ENCODE measurements at places on chromosomes 6 and 20.

DNA sequence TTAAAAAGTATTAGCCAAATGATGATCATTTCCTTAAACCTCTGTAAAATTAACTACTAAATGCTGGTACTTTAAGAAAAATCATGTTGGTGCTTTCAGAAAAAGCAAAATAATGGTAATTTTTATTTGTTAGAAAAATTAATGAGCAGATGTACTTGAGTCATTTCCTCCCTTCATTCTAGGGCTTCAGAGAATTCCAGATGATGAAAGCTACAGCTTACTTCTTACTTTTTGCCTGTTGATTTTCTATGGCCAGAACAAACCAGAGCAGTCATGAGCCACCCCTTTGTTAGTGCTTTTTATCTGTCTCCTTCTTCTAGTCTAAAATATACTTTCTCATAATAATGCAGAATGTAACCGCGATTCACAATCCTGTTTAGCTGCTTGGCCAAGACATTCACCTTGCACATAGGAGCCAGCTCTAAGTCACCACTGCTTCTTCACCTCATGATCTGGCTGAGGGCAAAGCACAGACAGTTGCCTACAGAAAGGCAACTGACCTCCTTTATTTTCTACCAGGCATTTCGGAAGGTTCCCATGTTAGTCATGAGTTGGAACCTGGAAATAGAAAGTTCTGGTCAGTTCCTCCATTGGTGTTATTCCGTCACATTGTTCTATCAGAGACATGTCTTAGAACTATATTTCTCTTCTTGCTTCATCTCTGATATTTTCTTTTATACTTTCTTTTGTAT is 43.5 kb upstream of the TINAG start:
- DNase-seq, result no peak

DNA sequence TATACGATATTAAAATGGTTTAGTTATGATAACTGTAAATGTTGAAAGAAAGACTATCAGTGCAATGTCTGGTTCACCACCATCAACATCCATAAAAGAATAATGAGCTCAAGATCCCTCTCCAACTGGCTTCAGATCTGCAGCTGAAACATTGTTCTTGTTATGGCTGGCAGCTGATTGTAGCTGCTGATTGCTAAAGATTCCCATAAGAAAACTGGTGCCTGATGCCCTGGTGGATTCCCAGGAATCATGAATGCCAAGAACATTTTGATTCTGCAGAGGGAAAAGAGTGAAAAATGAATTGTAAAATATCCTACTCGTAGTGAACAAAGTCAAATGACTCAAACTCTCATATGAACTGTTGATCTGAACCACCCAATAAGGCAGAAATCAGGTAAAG is 1160.2 kb downstream of the EPHA7 start:
- no peak for DNase-seq

- DNase-seq, result no peak
These were observed 3.8 kb downstream of the ADRM1 start for GRCh38 chr20:62306414-62307187.

DNA sequence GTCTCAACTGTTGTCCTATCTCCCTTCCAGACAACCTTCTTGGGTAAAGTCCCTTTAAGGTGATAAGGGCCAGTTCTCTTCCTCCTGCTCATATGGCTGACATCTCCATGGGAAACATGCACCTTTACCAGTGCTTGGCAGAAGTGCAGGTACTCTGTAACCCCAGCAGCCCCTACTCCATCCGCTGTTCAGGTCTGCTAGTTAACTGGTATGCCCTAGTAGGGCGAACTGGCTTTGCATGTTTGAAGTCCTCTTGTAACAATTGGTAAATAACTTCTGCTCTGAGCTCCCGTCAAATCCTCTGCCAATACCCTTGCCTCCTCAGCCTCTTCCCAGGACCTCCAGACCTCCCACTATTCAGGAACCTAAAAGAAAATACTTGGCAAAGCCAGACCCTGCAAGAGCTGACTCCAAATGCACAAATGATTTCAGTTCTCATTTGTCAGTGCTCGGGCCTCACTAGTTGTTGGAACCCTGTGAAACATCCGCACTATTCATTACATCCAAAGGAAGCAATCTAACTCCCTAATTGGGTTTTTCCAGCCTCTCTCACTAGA is 703.7 kb downstream of the MAFB start:
- DNase-seq, result no peak

DNA sequence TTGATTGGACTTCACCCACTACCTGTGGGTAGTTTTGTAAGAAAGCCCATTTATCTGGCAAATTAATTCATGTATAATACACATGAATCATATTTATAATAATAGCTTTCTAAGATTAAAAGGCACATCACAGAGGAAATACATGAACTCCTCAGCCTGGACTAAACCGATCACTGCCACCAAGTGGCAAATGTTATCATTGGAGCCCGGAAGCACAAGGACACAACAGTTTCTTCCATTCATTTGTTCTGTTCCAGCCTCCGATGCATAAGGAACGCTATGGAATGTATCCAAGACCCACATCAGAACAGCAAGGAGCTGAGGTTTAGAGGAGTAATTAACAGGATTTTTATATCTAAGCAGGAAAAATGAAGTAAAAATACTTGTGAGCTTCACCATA is 13.9 kb upstream of the IPCEF1 start:
- peak; percentile 52 for DNase-seq

DNA sequence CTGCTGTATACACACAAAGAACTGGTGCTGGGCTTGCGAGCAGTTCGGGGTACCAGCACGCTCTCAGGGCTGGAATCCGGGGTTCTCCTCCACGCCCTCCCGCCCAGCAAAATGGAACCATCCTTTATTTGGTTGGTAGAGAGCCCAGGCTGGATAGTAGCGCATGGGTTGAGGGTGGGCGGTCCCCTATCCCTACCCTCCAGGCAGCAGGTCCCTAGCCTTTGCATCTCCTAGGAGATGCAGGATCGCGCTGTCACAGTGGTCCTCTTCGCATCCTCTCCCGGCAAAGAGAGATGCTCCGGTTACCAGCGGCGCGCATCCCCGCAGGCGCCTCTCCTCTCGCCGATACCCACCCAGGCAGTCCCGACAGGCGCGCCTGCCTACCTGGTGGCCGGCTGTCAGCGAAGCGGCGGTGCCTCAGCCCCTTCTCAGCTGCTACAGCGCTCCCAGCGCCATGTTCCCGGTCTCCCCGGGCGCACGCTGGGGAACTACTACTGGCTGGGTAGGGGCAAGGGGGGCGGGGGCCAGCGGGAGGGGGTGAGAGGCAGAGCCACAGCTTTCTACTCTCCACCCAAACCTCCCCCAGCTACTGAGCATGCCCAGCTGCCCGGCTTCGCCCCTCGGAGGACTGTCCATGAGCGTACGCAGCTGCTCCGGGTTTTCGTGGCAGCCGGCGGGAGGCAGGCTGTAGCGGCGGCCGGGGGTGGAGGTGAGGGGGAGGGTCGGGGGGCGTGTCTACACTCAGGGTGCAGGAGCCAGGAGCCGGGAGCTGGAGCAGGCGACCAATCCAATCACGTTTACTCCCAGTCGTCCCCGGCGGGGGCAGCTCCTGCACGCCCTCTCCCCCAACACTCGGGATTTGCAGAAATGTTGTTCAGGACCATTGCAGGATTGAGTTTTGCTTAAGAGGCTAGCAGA is at the start of gene PAK5:
Gene PAK5, minus strand, starts transcription at position 699 of the 918 bp plus-strand sequence. CDS start 194,748 bp downstream, outside the sequence.
- DNase-seq, result peak; percentile 19

GRCh38 chr20:56582542-56582941 is 46.6 kb upstream of the TFAP2C start:
- DNase-seq, result peak; percentile 91

DNA sequence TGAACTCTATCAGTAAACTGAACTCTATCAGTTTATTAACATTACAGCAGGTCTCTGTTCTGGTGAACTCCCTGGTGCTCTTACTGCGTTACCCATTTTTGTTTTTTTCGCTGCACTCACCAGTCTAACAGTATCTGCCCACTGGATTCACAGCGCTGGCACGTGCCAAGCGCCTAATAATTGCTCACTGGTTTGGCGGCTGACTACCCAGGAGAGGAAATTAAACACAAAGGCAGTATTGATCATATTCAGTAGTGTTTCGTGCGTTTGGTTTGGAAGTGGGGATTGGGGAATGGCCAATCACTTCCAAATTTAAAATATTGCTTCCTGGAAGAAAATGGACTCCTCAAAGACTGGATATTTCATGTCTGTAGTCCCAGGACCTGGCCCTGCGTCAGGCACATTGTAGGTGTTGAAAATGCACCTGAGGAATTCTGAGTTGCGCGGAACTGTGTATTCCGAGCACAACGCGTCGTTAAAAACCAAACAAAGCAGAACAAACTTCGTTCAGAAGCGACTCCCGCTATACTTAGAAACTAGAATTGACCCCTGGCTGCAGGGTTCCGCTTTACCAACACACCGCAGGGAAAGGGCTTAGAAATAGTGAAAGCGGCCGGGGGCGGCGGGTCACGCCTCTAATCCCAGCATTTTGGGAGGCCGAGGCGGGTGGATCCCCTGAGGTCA is 1.1 kb upstream of the RPS12 start:
- DNase-seq, result peak; percentile 82

DNA sequence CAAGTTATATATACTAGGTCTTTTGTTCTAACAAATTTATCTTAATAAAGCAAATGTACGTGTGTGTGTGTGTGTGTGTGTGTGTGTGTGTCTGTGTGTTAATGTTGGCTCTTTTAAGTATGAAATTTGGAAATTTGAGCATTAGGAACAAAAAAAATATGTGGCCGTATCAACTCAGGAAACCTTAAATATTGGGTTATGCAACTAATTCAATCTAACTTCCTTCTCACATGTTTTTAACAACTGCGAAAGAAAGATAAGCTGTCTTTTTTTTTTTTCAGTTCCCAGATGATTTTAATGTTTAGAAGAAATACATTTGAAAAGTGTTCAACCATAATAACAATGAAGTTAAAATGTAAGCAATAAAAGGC is 616.4 kb upstream of the ARID1B start:
- DNase-seq, result no peak

DNA sequence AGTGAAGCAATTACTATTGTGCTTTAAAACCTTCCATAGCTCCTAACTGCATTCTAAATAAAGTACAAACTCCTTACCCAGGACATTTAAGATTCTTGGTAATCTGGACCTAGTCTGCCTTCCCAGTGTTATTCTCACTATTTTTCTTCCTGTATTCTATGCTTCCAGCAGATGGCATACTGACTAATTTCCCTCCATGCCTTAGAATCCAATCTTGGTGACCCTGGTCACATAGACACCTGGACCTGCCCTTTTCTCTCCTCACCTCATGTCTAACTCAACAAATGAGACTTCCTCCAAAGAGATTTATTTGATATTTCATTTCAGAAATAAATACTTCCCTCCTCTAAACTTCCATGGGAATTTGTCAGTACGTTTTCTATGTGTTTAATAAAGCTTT is 25.8 kb downstream of the ROS1 start:
- DNase-seq, result no peak

DNA sequence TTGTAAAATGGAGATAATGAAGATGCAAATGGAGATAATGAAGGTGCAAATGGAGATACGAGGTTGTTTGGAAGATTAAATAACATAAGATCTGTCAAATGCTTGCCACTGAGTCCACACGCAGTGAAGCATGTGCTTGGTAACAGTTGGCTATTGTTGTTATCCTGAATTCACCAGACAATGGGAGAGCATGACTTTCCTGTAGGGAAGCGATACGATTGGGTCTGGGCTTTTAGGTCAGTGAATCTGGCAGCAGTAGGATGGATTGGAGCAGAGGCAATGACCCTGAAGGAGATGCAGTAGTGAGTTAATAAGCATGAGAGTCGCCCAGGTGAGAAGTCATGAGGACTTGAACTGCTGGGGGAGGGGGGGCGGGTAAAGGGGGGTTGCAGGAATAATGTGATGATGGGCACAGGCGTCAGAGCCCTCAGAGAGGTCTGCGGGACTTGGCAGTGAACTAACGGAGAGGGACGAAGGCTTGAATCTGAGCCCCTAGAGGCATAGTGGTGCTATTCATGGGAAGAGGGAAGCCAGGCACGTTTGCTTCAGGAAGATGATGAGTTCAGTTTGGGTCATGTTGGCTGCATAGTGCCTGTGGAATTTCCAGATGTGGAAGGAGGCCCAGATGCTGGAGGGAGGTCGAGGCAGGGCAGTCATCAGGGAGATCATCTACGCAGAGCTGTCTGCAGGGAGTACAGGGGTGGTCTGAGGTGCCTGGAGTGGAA is 55.4 kb downstream of the ZDHHC14 start:
- DNase-seq, result no peak

Data from MV-4-11 (cell line).